Right atrium auricular region (tissue), 2 donors: ENCODE measurements at places on chromosomes 3 and 15. TPM values are rescaled to one million over a fixed set of nuclear protein-coding genes. Genes with fewer than 3 reads are reported as not detected.

GRCh38 chr3:169846458-169847193 is 23.1 kb downstream of the LRRC31 start:
- no peak for DNase-seq

- DNase-seq = no peak
Measured at GRCh38 chr3:60268123-60268522, 983.1 kb downstream of the FHIT start.

GRCh38 chr3:113607219-113607596 is 74.9 kb downstream of the SIDT1 start:
- no peak for DNase-seq

DNA sequence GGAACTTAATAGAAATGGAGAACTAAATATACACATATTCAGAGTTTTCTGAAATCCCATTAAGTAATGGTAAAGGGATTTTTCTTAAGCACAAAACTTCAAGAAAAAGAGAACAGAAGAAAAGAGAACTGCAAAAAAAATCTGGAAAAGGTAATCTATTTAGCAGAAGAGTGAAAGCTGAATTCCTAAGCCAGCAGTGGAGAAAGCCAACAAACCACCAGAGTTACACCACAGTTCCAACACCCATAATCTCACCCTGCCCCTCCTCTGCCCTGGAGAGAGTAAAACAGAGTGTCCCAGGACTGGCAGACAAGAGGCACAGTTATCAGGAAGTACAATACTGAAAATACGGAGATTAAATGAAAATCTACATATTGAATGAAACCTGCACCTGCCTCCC is 29.4 kb downstream of the TP53BP1 start:
- no peak for DNase-seq

- DNase-seq = no peak
Measured at GRCh38 chr15:25439369-25439836, 579 bp upstream of the UBE3A start.

DNA sequence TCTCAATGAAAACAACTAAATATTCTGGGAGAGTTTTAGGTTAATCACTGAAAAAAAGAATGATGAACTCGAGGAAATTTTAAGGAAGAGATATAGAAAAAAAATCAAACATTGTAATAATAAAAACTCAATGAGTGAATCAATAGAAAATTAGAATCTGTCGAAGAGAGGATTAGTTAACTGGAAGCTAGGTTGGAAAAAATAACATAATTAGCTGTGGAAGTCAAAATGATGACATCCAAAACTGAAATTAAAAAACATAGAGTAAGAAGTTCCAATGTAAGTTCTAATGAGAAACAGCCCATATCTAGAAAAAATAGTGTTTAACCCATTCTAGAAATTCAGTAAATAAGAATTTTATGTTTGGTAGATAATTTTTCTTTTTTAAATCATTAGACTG is 299.3 kb upstream of the RARB start:
- no peak for DNase-seq

DNA sequence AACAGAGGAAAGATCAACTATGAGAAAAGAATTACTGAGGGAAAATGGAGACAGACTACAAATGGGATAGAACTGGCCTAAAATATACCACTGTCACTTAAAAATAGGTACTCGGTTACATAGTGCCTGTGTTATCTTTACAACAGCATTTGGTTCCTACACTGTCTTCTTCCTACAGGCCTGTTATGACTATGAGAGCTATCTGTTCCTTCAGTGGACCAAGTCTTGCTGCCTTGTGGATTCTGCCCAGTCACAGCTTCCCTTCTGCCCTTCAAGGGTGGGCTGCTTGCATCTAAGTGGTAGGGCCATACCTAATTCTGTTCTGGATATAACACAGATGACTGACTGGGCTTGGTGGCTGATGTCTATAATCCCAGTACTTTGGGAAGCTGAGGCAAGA is 13.8 kb upstream of the ARHGEF3 start:
- DNase-seq = no peak

GRCh38 chr3:58167431-58168351 is 43.1 kb downstream of the DNASE1L3 start:
- no peak for DNase-seq

GRCh38 chr15:61871926-61872522 is 188.2 kb downstream of the VPS13C start:
- DNase-seq = no peak

DNA sequence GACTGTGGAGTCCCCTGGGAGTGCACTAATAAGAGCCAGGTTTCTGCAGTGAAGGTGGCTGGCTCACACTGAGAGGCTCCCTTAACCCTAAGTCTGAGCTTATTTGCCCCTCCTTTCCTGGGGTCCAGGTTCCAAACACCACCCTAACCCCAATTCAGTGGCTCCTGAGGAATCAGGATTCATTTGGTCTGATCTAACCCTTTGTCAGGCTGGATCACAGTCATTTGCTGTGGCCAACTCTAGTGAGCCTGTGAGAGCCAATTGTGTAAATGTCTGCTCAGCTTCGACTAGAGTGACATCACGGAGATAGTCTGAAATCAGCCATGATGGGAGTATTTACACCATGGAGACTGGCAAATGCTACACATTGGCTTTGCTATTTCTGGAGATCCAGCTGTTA is 73.7 kb upstream of the ACAN start:
- no peak for DNase-seq

GRCh38 chr3:45909542-45909941 is 23.2 kb downstream of the CCR9 start:
- DNase-seq = no peak

GRCh38 chr3:54087581-54088410 is 34.6 kb upstream of the CACNA2D3 start:
- DNase-seq = no peak

GRCh38 chr3:134345202-134345601 is 29.0 kb downstream of the AMOTL2 start:
- DNase-seq = no peak

- no peak for DNase-seq
Measured at GRCh38 chr3:192887701-192888100, 30.0 kb downstream of the MB21D2 start.

GRCh38 chr3:195119461-195120266 is 151.3 kb downstream of the XXYLT1 start:
- DNase-seq = no peak

DNA sequence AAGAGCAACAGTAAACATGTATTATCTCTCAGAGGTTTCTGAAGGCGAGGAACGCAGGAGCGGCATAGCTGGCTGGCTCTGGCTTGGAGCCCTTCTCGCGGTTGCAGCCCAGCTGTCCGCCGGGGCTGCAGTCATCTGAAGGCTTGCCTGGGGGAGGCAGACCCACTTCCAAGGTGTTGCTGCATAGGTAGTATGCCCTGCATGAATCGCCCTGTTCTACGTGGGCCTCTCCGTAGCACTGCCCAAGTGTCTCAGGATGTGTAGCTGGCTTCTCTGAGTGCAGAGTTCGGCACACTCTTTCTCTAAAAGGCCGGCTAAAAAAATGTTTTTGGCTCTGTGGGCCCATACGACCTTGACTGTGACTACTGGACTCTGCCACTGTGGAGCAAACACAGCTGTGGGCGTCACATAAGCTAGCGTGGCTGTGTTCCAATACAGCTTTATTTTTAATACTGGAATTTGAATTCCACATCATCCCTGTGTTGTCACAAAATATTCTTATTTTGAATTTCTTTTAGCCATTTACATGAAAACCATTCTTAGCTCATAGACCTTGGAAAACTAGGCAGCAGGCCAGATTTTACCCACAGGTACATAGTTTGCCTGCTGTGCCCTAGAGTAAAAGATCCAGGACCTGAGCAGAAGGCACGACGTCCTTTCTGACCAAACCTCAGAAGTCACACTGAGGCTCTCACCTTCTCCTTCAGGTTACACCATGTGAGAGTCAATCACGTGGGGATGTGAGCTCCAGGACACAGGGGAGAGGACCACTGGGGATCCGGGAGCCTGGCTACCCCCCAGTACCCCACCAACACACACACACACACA is 55.9 kb downstream of the PGPEP1L start:
- DNase-seq = no peak

GRCh38 chr3:14148041-14148985 is 23.5 kb downstream of the TMEM43 start:
- peak; percentile 58 for DNase-seq

DNA sequence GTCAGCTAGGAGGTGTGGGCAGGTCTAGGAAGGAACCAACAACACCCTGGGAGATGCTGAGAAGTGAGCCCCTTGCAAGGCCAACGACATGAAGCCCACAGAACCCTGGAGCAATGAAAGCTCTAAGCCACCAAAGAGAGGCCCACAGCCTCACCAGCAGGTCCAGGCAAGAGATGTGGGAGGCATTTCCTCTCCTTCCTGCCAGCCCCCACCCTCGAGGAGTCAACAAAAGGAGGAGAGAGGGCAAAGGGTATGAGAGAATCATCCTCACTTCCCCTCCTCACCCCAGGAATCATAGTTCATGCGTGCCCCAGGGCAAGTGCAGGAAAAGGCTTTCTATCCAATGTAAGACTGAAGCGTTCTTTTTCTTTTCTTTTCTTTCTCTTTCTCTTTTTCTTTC is 195.8 kb downstream of the SHQ1 start:
- DNase-seq = no peak

DNA sequence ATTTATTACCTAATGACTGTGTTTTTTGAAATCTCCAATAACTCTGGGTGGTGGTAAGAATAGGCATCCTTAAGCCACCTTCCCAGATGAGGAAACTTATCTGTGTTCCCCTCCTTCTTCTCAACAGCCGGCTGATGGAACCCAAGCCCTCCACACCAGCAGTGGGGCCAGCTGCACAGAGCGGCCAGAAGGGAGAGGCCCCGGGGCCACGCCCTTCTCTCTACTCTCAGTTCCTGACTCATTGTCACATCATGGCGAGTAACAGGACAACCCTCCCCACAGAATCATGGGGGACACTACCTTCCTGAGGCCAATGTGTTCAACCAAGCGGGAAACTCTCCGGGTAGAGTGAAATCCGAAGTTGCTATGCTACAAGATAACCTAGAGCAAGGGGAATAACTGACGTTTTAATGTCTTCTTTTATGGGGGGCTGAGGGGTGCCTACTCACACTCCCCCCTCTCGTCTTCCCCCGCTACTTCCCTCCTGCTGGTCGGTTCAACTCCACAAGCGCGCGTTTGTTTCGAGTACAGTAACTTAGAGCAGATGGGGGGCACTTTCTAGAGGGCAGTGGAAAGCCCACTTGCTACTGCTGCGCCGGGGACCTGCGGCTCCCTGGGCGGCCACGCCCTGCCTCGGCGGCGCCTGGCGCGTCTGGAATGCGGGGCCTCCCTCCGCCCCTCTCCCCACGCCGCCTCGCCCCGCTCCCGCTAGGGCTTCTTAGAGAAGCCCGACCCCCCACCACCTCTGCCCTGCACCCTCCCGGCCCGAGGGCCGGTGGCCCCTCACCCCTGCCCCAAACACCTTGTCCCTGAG is 621 bp downstream of the ANXA2 start:
- DNase-seq = peak; percentile 88

- DNase-seq = no peak
Measured at GRCh38 chr3:87498358-87499080, 222.1 kb upstream of the POU1F1 start.

GRCh38 chr15:59295261-59296001 is 77.2 kb downstream of the MYO1E start:
- DNase-seq = no peak

DNA sequence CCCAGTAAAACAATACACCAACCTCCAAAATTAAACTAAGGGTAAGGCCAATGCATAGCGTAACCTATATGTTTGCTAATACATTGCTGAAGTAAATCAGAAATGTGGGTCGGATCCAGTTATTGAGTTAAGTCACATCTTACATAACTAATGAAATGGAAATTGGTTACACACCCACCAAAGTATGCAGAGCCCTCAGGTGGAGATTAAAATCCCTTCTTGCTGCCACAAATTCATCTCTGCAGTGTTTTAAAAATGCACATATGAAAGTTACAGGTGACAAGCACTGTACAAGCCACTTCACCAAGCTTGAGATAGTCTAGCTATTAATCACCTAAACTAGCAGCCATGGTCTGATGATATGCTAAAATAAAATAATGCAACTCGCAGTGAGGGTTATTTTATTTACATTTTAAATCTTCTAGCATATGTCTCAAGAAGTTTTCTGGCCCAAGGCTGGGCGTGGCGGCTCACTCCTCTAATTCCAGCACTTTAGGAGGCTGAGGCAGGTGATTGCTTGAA is 130.6 kb downstream of the AQP9 start:
- no peak for DNase-seq

GRCh38 chr3:126685493-126685892 is 18.5 kb upstream of the CHCHD6 start:
- DNase-seq = no peak

DNA sequence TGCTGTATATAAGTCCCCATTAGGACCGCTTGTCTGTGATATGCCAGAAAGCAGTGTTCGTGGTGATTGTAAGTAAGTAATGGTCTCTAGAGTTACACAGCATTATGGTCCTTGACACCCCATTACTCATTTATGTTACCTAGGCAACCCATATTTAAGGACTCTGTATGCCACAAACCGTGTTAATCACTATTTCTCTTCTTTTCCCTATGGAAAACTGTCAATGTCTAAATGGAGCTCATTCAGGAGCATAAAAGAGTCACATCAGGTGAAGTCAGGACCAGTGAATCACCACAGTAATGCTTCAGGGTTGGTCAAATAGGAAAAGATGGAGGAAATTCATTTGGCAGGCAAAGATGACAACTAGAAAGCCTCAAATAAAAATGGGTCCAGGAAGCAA is 146.6 kb upstream of the PEX5L start:
- DNase-seq = no peak

DNA sequence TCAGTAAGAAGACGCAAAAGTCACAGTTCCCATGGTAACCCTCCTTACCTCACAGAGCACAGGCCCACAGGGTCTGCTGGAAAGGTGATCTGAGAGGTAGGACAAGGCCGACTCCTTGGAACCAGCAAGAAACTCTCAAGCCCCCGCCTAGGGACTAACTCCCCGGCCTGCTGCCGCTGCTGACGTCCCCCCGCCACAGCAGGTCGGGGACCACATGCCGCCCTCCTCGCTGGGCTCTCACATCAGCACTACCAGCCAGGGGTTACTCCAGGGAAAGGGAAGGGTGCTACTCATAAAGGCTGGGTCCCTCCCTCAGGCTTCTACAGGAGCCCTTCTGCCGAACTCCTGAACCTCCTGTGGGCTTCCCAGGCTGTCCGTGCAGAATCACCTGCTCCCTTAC is 94.2 kb downstream of the XXYLT1 start:
- no peak for DNase-seq

GRCh38 chr3:144585953-144586352 is 614.3 kb downstream of the DIPK2A start:
- DNase-seq = no peak

DNAJC17 gene
- total RNA-seq = 11.6 TPM

GABRR3 gene
- total RNA-seq = not detected

OXNAD1 gene
- 9.8 TPM for total RNA-seq

EDEM1 gene
- total RNA-seq = 8.1 TPM

MEIS2 gene
- 24.3 TPM for total RNA-seq

NR1I2 gene
- total RNA-seq = 0.82 TPM

CCR8 gene
- total RNA-seq = not detected

CADM2 gene
- total RNA-seq = 6.5 TPM

SERINC4 gene
- total RNA-seq = 0.71 TPM

ARL14 gene
- not detected for total RNA-seq

ALPK3 gene
- total RNA-seq = 51.0 TPM

TMCO5A gene
- total RNA-seq = not detected
